ENCODE measurements at places on chromosomes 5 and 9.

DNA sequence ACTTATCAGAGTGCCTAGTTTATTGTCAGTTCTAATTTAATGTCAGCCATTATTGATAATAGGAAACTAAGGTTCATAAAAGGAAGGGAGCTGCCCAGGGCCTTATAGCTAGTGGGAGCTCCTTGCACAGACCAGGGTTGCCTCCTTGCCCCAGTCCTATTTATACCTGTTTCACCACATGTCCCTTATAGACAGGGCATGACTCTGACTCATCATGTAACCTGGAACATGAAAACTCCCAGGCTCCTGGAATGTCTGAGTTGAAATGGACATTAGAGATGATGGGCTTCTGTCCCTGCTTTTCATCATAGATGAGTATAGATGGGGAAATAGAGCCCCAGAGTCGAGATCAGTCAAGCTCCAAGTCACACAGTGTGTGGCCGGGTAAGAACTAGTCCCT, 21.1 kb downstream of the FAT2 start:
- DNase-seq: peak; percentile 27

DNA sequence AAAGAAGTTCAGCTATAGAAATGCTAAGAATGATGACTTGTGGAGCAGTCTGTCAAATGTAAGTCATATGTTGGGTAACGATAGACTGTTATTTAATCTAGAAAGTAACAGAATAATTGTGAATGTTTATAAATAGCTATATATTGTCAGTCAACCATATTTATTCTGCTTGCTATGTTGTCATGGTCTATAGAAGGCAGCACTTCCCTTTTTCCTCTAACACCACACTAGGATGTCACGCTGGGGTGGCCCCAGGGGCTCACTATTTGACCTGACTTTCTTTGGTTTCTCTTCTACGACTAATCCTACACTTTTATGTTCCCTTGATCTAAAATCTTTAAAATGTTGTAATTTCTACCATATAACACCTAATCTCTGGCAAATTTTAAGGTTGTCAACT, 20.5 kb downstream of the ERAP2 start:
- DNase-seq: peak; percentile 74

GRCh38 chr9:18260521-18260920, 213.4 kb upstream of the ADAMTSL1 start:
- DNase-seq: no peak

DNA sequence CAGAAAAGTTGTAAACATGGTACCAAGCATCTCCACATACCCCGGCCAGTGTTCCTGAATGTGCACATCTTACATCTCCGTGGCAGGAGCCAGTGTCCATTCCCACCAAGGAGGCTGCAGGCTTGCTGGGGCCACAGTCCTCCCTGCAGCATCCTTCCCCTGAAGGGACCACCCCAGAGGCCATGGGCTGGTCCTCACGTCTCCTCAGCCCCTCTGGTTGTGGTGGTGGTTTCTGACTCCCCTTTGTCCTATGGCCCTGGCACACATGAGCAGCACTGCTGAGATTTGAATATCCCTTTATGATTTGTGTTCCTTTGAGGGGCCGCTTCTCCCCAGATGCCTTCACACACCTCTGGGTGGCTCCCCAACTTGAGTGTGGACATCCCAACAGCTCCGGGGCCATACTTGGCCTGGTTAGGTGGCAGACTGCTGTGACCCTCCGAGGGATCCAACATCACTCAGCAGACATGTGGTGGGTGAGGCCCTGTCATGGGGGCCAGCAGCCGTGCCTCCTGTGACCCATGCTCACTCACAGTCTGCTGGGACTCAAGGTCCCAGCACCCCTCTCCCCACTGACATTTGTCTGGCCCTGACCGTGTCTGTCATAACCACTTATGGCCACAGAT, 14.3 kb downstream of the PHF2 start:
- DNase-seq: no peak

DNA sequence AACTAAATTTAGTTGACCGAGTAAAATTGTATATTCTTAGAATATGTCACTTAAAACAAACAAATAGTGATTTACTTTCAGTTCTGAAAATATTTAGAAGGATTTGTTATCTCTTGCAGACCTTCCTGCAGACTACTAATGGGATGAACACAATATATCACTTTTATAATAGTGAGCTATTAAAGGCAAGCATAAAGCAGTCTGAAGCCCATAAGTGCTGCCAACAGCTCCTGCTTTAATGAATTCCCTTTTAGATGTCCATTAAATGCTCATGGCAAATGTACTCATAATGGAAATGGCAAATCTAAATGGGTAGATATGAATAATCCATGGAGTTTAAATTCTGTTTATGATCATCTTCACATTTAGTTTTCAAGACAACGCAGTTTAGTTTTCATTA, 170.2 kb downstream of the RANBP17 start:
- DNase-seq: no peak

DNA sequence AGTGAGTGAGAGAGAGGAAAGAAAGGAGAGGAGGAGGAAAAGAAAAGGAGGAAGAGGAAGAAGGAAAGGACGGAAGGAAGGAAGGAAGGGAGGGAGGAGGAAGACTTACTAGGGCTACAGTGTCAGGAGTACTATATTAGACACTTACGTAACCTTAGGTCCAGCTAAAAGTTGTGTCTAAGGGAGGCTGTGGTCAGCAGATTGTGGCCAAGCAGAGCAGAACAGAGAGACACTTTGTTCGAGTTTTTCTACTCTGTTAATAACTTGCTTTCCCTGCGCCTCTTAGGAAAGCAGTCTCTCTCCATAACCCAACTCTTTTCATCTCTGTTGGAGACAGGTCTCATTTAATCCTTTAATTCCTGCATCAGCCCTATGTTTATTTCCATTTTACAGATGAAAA, 138.9 kb downstream of the KCNN2 start:
- DNase-seq: no peak

DNA sequence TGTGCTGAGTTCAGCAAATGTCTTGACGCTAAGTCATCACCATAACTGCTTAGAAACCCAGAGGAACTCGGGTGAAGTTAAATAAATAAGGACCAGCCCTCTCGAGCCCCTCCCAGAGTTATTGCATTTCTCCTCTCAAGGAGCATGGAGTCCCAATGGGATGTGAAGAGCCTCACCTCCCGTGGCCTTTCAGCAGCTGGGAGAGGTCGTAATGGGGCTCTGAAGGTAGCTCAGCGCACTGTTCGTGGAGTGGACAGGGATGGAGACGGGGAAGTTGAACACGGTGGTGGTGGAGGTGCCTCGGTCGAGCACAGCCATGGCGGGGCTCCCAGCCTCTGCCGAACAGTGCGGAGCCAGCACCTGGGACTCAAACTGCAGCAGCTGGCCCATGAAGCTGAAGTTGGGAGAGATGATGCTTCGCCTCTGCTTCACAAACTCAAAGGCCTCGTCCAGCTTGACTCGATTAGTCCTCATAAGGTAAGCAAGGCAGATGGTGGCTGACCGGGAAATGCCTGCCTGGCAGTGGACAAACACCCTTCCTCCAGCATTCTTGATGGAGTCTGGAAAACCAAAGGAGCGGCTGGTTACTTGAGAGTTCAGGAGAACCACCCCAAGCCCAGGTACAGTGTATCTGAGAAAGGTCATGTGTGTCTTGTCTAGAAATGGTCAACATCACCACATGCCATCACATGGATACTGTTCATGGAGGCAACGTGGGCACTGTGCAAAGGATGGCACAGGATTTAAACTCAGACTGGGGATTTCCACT, 2.2 kb downstream of the DUSP1 start:
- DNase-seq: peak; percentile 45

- no peak for DNase-seq
These were observed 626 bp upstream of the FST start for GRCh38 chr5:53479590-53480415.

- DNase-seq: no peak
These were observed 13.3 kb downstream of the NR2F1 start for GRCh38 chr5:93596310-93596675.
